ENCODE measurements at places on chromosomes 3 and 15.

GRCh38 chr3:111650378-111651275, 55.5 kb upstream of the ZBED2 start:
- no peak for DNase-seq

GRCh38 chr3:114803042-114803695, 343.9 kb downstream of the ZBTB20 start:
- DNase-seq = no peak

GRCh38 chr15:26234976-26235767, 372.0 kb upstream of the ATP10A start:
- DNase-seq = no peak

GRCh38 chr15:27655056-27655455, 444.1 kb downstream of the OCA2 start:
- DNase-seq = no peak

GRCh38 chr3:195133013-195133412, 137.9 kb downstream of the XXYLT1 start:
- no peak for DNase-seq

DNA sequence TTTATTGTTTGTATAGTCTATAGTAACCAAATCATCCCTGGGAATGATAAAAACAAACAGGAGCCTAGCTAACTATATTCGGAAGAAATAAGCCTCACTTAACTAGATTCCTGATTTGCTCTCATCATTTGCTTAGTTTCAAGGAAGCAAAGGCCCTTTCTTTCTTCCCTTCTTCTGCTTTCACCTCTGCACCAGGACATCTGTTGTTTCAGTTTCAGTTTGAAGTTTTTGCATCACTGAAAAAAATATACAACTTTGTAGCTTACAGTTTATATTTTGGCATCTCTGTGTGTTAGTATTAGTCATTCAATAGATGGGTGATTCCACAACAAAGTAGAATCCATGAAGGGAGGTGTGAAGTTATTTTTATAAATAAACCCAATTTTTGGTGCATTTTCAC, 113.6 kb upstream of the SNTN start:
- DNase-seq = no peak

DNA sequence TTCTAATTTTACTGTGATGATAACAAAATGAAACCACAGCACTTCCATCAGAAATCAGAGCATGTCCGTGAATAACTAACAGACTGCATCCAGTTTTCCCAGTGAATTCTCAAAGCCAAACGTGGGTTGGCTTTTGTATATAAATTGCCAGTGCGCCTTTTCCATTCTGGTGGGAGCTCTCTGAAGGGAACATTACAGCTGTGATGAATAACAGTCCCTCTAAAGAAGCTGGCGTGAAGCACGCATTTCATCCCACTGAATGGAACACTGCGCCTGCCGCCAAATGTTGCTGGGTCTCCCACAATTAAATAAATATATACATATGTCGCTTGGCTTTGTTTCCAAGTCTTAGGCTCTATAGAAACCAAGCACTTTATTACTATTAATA, 113.0 kb upstream of the PFN2 start:
- peak; percentile 78 for DNase-seq

DNA sequence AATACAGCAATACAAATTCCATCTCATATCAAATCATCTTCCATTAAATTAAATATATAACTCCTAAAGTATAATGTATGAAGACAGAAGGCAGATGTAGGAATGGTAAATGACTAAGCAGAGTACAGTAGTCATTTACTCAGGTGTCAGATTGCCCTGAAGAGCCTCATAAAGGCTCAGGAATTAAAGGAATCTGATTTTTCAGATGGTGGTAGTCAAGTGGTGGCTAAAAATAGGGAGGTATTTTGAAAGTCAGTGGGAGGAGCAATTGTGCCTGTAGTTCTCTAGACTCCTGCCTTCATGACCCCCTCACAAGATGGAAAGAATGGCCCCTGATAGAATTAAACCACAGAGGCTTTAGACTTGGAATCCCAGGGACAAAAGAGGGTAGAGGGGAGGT, 142.7 kb upstream of the SYNPR start:
- peak; percentile 81 for DNase-seq

DNA sequence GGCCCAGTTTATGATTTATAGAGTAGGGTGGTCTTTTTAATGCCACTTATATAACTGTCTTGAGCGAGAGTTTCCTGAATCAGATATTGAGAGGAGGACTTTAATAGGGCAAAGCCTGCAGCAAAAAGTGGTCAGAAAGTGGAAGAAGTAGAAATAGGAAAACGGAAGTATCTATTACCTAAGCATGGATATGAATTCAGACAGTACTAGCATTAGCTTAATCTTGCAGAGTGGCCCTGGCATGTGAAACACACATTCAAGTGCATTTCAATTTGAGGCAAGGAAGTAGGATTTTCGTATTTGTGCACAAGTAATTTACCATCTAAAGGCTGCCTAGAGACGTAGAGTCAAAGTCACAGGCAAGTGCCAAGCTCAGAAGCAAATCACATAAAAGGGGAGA, 622.3 kb downstream of the DIPK2A start:
- no peak for DNase-seq

- DNase-seq = no peak
Observed at GRCh38 chr3:46900007-46900292, 22.4 kb downstream of the PTH1R start.

- DNase-seq = no peak
Observed at GRCh38 chr15:38005953-38006808, 71.7 kb downstream of the TMCO5A start.

GRCh38 chr3:175338775-175339535, 479.8 kb downstream of the NAALADL2 start:
- peak; percentile 80 for DNase-seq

GRCh38 chr3:20246662-20247061, 60.7 kb upstream of the SGO1 start:
- DNase-seq = no peak

- DNase-seq = no peak
Observed at GRCh38 chr15:89113296-89114024, 25.2 kb downstream of the ABHD2 start.

DNA sequence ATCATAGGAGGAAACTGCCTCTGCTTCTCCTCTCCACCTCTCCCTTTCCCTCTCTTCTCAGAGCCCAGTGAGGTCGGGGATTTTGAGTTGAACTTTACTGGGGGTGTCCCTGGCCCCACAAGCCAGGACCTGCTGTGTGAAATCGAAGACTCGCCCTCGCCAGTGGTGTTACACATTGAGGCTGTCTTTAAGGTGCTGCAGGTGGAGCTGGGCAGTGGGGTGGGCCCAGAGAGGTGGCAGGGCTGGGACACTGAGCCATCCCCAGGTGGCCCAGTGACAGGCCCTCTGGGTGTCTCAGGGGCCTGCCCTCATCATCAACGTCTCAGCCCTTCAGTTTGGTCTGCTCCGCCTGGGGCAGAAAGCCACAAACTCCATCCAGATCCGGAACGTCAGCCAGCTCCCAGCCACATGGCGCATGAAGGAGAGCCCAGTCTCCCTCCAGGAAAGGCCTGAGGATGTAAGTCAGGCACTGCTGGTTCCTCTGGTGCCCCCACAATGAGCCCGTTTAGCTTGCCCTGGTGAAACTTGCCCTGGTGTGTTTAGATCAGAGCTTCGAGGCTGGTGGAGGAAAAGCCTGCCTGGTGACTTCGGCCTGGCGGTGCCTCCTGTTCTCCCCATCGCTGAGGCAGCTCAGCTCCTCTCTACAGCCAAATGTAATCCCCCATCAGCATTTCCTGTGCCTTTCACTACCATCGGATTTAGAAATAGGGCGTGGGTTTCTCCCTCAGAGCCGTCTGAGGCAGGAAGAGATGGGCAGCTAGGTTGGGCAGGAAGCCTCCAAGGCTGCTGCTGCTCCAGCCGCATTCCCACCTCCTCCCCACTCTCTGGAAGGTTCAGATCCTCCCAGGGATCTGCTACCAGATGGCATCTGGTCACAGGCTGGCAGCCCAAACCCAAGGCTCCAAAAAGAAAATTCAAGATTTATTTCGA, 39.2 kb downstream of the ACAA1 start:
- DNase-seq = no peak

DNA sequence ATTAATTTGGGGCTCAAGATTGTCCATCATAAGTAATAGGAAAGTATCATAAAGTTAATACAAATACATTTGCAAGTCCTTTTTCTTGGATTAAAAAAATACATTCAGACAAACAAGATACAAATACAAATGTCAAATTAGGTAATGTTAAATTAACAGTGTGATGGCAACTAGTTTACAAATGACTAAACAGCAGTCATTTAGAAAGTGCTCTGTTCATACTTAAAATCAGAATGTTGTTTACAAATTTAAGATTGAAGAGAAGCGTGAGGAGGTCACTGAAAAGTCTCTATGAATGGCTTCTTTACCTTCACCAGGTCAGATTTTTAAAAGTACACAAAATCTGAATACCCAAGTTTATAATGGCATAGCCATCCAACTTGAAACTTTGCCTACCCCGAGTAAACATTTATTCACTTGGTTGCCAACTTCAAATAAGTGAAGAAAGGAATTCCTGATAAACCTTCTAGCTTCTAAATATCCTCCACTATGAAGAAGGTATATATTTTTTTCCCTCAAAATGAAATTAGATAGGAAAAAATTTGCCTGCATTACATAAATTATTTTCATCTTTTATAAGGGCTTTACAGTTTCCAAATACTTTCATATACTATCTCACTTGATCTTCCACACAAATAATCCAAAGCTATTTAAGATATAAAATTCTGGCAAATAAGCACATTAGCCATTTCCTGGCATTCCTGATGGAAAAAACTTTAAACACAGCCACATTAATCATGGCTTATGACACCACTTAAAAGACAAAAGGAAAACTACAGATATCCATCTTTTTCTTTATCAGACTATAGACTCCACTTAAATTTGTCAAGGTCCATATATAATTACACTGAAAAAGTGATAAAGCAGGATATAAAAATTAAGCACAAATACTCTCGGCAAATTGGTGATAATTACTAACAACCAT, 11.5 kb upstream of the NEK10 start:
- DNase-seq = no peak

GRCh38 chr3:126307591-126308393, 49.4 kb downstream of the KLF15 start:
- DNase-seq = no peak

- DNase-seq = no peak
Observed at GRCh38 chr3:169627789-169628188, 35.7 kb downstream of the MECOM start.

DNA sequence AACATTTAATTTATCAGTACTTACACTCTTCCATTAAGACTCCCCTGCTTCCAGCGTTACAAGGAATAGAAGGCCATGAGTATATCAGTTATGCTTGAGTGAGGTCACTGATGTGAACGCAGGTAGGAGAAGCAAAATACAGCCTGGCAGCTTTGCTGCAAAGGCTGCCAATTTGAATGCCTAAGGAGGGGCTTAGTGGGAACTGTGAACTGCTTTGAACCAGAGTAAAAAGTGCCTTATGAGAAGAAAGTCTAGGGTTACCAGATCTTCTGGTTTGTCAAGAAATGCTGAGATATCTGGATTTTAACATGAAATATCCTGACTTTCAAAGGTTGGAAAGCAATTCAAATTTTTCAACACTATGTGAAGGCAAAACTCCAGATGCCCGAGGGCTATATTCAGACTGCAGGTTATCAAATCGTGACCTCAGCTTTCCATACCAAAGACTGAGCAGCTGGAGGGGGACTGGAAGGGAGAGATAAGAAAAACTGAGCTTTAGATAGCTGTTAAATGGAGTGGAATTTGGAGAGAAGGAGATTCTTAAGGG, 446.3 kb upstream of the NECTIN3 start:
- DNase-seq = no peak

DNA sequence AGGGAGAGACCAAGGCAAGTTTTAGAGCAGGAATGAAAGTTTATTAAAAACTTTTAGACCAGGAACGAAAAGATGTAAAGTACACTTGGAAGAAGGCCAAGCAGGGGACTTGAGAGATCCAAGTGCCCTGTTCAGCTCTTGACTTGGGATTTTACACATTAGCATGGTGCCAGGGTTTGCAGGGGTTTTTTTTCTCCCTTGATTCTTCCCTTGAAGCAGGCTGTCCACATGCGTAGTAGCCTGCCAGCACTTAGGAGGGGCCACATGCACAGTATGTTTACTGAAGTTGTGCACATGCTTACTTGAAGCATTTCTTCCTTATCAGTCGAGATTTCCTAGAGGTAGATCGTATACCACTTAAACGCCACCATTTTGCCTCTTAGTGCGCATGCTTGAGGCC, 277.5 kb upstream of the AGTR1 start:
- DNase-seq = no peak

DNA sequence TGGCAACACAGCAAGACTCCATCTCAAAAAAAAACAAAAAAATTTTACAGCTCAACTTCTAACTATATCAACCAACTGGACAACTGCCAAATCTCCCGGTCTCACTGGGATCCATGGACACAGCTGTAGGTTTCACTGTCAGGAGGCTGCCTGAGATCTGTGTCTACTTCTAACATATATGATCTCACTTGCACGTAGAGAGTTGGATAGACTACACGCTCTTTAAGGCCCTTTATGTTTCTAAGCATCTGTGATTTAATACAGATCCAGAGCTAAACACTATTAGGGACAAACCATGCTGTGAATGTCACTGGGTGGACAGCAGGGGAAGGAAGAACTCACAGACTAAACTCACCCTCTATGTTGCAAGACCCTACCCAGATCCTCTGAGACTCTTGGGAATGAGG, 13.0 kb upstream of the APOD start:
- DNase-seq = no peak

GRCh38 chr3:169334991-169335390, 328.5 kb downstream of the MECOM start:
- no peak for DNase-seq

DNA sequence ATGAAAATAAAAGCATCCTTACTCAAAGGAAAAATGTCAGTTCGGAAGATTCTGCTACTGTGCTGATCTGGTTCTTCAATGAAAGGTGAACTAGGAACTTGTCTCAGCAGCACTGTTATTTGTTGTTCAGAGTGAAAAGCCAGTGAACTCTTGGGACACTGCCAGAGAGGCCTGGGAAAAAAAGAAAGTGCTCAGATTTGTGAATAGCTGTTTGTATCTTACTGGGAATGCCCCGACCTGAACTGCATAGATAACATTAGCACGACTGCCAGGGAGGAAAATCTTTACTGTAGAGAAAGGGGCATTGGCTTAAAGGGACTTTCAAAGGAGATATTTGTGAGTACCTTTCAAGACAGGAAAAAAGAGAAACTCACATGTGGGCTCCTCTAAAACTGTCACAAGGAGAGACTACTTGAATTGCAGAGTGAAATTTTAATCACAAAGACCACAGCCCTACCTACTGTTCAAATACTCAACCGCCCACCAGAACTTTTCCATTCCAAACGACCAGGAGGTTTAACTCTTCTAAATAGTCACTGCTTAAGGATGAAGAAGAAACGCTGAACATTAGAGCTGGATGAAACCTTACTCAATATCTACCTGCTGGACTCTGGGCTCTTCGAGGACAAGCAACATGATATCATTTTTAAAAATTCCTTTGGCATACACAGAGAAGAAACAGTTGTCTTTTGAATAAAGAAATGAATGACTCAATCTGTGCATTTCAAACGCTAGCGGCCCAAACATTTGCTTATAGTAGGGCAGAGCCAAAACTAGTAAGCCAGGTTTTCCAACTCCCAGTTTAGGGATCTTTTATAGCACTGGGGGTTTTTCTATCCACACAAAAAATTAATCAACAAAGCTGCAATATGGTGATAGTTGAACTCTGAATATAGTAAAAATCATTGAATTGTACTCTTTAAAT, 13.4 kb downstream of the TAMM41 start:
- DNase-seq = no peak

Data from fibroblast of skin of right biceps (primary cell).